ENCODE measurements at places on chromosomes 4 and X. TPM values are rescaled to one million over a fixed set of nuclear protein-coding genes. Genes with fewer than 3 reads are reported as not detected.

The C4orf36 gene
- total RNA-seq: not detected

The MXRA5 gene
- total RNA-seq: 13.5 TPM

The RPGR gene
- total RNA-seq: 21.8 TPM

DNA sequence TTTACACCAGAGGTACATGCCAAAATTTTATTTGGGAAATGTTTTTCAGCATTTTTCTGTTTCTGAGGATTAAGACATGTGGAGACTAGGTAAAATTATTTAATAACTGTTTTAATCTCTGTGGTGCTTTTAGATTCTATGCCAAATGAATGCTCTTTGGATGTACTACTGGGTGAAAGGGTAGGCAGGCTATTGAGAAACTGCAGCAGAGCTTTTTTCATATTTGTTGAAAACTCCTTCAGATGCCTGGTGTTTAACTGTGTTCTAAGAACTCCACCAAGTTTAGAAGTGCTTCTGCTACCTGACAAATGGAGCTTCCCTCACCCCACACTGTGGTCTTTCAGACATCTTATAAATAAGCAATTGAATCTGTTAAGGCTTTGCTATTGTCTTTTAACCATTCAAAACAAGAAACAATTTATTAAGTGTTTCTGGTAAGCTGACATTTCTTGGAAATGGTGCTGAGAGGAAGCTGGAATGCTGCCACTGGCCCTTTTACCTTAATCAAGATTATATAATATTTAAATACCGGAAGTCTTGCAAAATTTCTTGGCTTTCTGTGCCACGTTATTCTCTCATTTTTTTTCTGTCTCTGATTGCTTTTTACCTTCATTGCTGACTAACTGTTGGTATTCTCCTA is 51.2 kb upstream of the CYSLTR1 start:
- DNase-seq: no peak

The ELF4 gene
- 20.8 TPM for total RNA-seq

The SMARCA1 gene
- 51.1 TPM for total RNA-seq

The ADRA2C gene
- total RNA-seq: 36.4 TPM
